ENCODE measurements at places on chromosomes 6 and 20.

DNA sequence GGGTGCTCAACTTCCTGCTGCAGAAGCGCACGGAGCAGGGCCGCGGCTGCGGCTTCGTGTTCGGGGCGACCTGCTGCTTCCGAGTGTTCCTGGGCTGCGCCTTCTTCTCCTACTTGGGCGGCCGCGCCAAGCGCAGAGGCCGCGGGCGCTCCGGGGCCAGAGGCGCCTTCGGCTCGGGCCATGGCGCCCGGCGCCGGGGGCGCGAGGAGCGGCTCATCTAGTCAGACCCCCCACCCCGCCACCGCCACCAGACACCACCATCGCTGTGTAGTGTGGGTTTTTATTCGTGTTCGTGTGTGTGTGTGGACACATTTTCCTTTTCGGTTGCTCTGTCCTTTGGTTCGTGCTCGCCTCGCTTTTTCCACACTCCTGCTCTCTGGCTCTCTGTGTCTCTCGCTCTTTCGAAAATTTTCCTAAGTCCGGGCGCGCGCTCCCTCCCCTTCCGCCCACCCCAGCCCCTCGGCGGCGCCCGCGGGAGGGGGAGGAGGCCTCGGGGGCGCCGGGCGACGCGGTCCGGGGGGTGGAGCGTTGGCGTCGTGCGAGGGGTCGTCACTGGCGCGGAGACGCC is 38.1 kb downstream of the GNAS start:
- peak; percentile 48 for DNase-seq

DNA sequence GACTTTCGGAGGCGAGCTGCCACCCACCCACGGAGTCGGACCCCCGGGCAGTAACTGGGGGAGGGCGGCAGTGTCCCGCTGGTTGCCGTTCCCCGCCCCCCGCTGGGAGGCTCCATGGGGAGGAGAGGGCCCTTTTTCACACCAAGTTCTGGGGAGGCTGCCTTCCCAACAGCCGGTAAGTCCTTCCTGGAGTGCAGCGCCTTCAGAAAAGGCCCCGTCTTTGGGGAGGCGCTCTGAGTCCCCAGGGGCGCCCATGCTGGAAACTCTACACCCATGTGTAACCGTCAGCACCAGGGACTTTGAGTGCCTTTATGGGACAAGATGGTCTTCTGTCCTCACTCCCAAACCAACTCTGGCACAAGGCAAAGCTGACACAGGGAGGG is 430 bp upstream of the SOX18 start:
- DNase-seq: no peak

DNA sequence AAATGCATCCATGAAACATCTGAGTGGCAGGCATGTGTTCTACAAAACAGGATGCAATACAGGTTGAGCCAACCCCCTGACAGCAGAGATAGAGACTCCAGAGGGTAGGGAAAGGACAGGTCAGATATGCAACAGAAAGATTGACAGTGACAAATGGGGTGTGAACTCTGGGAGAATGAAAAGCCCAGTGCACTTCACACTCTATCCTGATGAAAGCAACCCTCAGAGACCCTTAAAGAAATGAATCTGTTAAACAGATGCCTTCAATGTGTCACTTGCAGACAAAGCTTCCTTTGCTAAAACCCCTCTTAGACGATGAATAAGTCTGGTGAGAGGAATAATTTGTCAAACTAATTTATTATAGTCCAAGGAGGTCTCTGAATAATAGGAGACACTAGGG is 89.9 kb downstream of the RFPL4B start:
- no peak for DNase-seq

DNA sequence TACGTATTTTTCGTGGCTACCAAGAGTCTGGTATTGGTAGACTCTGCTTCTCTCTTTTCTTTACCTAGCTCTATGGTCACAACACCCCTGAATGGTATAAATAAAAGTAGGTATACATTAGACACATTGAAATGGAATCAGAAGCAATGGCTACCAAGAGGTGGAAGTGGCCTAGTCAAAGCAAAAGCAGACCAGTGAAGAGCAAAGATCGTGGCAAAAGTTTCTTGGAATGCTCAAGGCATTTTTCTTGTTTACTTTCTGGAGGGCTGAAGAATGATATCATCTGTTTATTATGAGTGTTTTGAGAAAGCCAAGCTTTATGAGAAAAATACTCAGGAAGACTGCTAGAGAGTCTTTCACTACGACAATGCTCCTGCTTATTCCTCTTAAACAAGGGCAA is 28.6 kb upstream of the MOCS1 start:
- DNase-seq: no peak

GRCh38 chr6:5989141-5989723 is 17.5 kb downstream of the NRN1 start:
- no peak for DNase-seq

GRCh38 chr20:25398376-25399036 is 7.9 kb upstream of the ABHD12 start:
- DNase-seq: no peak

DNA sequence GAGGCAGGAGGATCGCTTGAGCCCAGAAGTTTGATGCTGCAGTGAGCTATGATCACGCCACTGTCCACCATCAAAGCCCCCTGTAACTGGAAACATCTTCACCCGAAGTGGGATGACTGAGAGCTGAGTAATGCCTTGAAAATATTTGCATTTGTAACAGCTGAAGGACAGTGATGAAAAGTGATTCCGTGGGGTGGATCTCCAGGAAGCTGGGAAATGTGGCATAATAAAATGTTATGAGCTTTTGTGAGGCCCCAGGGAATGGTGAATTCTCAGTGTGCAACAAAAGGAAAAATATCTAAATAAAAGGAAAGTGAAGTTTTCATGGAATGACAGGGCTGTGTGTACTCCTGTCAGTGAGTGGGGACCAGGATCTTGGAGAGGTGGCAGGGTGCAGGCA is 92.0 kb downstream of the JAG1 start:
- no peak for DNase-seq

GRCh38 chr20:57705127-57705899 is 4.5 kb downstream of the PMEPA1 start:
- no peak for DNase-seq

GRCh38 chr20:33568378-33568777 is 78.5 kb downstream of the CBFA2T2 start:
- DNase-seq: no peak

GRCh38 chr6:166112580-166112979 is 55.1 kb downstream of the TBXT start:
- DNase-seq: no peak

- no peak for DNase-seq
These were observed 116.2 kb upstream of the JAG1 start for GRCh38 chr20:10790013-10790412.

GRCh38 chr6:168469521-168469920 is 28.5 kb downstream of the SMOC2 start:
- no peak for DNase-seq

DNA sequence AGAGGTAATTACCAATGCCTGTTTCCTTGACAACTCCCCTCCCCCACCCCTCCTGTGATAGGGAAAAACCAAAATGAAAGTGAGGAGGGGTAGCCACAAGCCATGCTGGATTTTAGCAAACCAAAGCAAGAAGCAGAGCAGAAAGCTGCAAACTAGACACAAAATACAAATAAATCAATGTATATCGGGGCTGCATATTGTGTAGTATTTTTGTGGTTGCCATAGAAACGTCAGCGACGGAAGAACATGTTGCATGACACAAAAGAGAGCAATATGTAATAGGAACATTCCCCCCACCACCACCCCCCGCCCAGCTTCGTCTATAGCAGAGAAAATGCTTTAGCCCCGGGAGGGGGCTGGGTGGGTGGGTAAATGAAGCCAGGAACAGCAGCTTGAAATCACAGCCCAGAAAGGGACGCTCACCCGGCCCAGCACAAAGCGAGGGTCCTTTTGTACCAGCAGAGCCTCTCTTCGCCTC is 548 bp downstream of the AGPAT4 start:
- no peak for DNase-seq

GRCh38 chr6:7110092-7110792 is 2.5 kb downstream of the RREB1 start:
- DNase-seq: no peak

DNA sequence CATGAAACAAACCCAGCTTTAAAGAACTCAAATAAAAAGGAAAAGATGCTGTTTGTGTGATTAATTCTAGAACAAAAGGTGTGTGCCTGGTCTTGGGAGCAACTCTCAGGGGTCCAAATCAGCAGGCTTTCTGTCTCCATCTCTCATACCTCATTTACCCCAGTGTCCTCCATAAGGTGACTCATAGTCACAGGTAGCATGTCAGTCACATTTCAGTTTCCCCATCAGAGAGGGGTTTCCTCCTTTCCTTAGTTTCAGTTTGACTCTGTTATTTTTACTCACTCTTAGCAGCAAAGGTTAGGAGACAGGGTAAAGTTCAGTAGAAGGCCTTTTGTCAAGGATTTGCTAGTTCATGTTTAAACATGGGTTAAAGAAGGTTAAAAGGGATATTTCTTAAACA is 46.2 kb downstream of the OGFRL1 start:
- no peak for DNase-seq

DNA sequence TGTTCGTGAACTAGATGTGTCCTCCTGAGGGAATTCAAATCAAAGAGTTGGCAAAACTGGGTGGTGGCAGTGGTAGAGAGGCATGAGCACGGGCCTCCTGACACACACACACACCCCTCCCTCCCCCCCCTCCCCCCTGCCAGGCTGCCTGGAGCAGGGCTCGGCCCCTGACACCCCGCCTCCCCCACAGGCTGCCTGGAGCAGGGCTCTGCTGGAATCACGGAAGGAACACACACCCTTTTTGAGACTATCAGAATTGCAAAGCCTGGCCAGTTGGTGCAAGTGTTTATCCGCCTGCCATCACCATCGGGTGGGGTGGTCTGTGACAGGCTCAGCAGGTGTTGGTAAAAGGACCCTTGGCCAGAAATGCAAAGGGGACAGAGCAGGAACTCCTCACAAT is 59.0 kb downstream of the FAM120B start:
- DNase-seq: no peak

DNA sequence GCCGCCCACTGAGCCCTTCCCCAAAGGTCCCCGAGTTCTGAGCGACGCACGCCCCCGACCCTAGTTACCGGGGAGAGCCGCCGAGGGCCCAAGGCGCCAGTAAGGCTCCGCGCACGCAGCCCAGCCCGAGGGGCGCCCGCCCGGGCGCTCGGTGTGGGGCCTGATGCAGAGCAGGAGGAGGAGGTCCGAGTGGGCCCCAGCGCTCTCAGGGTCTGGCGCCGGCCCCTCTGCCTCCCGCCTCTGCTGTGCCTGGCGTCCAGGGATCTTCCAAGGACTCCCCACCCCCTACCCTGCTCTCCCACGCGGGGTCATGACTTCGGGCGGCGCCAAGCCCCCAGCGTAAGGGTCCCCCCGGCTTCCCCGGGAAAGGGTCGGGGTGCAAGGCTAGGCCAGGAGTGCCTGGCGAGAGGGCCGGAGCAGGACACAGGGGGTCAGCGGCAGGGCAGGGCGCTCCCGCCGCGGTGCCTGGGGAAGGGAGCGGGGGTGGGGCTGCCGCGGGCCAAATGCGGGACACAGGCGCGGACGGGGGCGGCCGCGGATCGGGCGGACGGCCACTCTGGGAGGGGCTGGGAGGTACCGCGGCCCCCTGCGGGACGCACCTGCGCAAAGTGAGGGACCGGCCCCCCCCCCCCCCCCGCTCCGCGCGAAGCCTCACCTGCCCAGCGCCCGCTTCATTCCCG is 637 bp downstream of the ABHD12 start:
- no peak for DNase-seq

- no peak for DNase-seq
These were observed 274.5 kb downstream of the NKAIN2 start for GRCh38 chr6:124078169-124078568.

DNA sequence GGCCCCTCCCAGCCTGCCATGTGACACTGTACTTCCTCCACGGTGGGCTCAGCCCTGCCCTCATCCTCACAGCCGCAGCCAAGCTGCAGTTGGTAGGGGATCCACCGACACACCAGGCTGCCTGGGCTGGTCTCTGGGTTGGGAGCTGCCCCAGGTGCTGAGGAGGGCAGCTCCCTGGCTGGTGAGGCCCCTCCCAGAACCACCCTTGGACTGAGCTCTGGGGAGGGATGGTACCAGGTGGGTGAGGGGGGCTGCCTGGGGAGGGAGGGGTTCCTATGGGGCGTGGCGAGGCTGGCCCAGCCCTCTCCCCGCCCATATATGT is 185 bp upstream of the TNFRSF6B start:
- DNase-seq: no peak

DNA sequence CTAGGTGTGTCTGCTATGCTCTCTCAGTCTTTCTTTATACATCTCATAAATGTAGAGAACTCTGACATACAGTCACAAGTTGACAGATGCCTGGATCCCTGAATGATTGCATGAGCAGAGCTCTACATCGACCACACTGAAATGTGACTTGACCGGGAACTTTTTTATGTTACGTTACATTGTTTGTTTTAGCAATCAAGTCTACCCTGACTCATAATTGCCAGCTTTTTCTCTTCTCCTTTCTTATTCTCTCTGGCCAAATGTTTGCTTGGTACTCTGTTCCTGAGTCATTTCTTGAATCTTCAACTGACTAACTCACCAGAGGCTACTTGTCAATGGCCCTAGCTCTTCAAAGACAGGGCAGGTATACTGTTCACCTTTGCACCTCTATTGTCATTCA is 213.6 kb upstream of the DTNBP1 start:
- DNase-seq: no peak

DNA sequence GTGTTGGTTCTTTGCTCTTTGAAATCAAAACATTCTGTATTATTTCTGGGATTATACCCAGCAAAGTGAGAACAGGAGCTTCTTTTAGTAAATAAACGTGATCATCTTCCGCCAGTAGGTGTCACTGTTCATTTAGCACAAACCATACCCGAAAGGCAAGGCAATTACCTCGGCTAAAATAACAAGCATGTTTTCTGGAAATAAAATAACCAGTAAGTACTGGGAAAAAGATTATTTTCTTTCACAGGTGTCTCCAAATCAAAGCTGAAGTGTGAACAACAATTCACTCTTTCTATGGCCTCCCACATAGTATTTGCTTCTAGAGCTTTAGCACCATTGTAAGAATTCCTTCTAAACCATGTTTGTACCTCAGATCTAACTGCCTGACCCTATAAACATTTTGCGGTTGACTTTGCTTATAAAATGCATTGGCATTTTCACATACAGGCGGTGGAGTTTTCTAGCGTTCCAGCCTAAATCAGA is 144.6 kb upstream of the AGPAT4 start:
- DNase-seq: peak; percentile 59

DNA sequence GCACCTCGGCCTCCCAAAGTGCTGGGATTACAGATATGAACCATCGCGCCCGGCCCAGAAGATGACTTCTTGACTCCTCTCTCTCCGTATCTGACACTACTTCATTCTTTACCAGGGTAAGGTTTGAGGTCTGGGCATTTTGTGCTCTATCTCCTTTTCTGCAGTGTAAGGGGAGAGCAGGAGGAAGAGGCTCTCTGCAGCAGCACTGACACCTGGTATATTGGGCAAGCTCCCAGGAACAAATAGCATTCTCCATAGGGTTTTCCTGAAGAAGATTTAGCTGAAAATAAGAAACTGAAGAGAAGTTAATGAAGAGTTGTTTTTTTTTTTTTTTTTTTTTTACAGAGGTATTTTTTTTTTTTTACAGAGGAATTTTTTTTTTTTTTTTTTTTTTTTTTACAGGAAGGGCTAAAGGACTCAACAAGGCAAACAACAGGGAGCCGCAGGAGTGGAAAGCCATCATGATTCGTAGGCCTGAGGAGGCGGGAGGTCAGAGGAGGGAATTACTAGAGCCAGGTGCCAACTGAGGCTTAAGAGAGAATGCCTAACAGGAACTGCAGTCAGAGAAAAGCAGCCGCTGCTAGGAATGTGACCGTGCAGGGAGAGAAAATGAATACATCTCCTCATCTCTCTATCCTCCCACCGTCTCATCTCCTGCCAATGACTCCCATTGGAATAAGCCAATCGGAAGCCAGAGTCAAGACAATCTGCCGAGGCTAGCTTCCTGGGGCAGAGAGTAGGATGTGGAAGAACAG is 34.7 kb upstream of the ADGRF4 start:
- DNase-seq: no peak

GRCh38 chr6:168024951-168025510 is 27.6 kb downstream of the KIF25 start:
- DNase-seq: no peak
